GM23338 (cell line): ENCODE measurements at places on chromosomes 1 and 21. TPM values are rescaled to one million over a fixed set of nuclear protein-coding genes. Genes with fewer than 3 reads are reported as not detected.

DNA sequence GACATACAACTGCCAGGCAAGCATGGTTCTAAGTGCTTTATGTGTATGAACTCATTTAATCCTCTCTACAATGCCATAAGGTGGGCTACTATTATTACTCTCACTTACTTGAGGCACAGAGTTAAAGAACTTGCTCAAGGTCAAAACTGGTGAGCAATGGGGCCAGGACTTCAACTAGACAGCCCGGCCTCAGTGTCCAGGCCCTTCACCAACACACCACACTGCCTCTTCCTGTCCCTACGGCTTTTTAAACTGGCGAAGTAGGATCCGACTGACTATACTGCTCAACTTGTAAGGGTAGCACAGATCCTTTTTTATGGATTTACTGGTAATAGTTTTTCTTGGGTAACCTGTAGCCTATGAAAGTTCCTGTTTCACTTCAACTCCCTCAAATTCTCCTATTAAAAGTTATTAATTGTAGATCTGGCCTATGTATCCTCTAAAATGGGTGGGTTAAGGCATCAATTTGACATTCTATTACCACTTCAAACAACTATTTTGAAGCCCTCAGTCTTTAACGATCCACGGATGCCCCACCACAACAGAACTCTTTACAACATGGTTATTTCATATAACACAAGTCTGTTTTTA is 4.3 kb downstream of the ERRFI1 start:
- no peak overlapping the region for H3K27ac ChIP-seq
- DNase-seq: no peak
- peaks cover 81% of the 10 kb centered on the region for H3K4me1 ChIP-seq
- H3K27me3 ChIP-seq: no peaks in the 10 kb centered on the region
- no peaks in the 10 kb centered on the region for H3K36me3 ChIP-seq

GRCh38 chr1:39575191-39576015 is 1.2 kb downstream of the PABPC4 start:
- peak; percentile 28 for DNase-seq
- peak overlapping the region; percentile 55; the same call in 1 of the 2 replicates for H3K27ac ChIP-seq
- peaks cover 28% of the 10 kb centered on the region for H3K36me3 ChIP-seq
- H3K27me3 ChIP-seq: no peaks in the 10 kb centered on the region
- peak overlapping the region; percentile 95 for H3K4me3 ChIP-seq

DNA sequence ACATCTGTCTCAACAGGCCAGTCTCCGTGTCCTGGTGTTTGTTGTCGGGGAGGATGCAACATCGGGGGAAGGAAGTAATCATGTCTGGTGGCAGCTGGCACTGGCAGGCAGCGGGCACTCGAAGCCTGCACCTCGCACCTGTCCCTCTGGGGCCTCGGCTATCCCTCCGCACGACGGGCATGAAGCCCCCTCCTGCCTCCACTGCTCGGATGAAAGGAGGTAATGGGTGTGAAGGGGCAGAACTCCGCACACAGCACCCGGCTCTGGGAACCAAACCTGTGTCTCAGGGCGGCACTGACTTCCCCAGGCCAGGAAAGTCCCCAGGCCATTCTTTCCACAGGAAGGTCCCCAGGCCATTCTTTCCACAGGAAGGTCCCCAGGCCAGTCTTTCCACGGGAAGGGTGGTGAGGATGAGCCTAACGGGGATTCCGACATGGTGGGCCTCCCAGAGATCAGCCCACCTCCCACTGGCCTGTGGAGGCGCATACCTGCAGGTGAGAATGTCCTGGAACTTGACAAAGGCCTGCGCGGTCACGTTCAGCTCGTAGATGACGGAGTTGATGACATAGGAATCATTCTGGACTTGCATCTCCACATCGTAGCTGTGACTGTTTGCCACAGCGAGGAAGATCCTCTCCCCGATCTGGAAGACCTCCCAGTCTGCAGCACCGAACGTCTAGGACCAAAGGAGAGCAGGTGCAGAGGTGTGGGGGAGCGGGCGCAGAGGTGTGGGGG is 31.1 kb downstream of the KRTAP10-1 start:
- DNase-seq: no peak
- H3K4me1 ChIP-seq: no peaks in the 10 kb centered on the region
- H3K36me3 ChIP-seq: no peaks in the 10 kb centered on the region
- H3K27me3 ChIP-seq: no peaks in the 10 kb centered on the region
- H3K27ac ChIP-seq: no peak overlapping the region

- H3K27ac ChIP-seq: no peak overlapping the region
- H3K27me3 ChIP-seq: no peaks in the 10 kb centered on the region
- DNase-seq: peak; percentile 90
- H3K4me3 ChIP-seq: peak overlapping the region; percentile 9
- H3K36me3 ChIP-seq: no peaks in the 10 kb centered on the region
Measured at GRCh38 chr1:40948741-40949443, 30.6 kb upstream of the CTPS1 start.

GRCh38 chr1:2302292-2302925 is 74.3 kb downstream of the SKI start:
- no peak for DNase-seq
- no peak overlapping the region for H3K27ac ChIP-seq
- no peak overlapping the region for H3K4me3 ChIP-seq
- H3K36me3 ChIP-seq: 0 out of 2 replicates have a peak, but pooled peaks cover 1% of the 10 kb centered on the region
- H3K4me1 ChIP-seq: no peaks in the 10 kb centered on the region
- no peaks in the 10 kb centered on the region for H3K27me3 ChIP-seq

- H3K4me3 ChIP-seq: no peak overlapping the region
- no peaks in the 10 kb centered on the region for H3K36me3 ChIP-seq
- DNase-seq: no peak
- no peaks in the 10 kb centered on the region for H3K27me3 ChIP-seq
Measured at GRCh38 chr1:228264090-228264829, 56.4 kb downstream of the OBSCN start.

- H3K4me1 ChIP-seq: no peaks in the 10 kb centered on the region
- H3K36me3 ChIP-seq: no peaks in the 10 kb centered on the region
- no peak for DNase-seq
- no peaks in the 10 kb centered on the region for H3K27me3 ChIP-seq
Measured at GRCh38 chr1:190808035-190808434, 330.4 kb upstream of the BRINP3 start.

GRCh38 chr1:81135524-81135923 is 665.2 kb upstream of the ADGRL2 start:
- H3K4me3 ChIP-seq: no peak overlapping the region
- H3K36me3 ChIP-seq: no peaks in the 10 kb centered on the region
- H3K27ac ChIP-seq: no peak overlapping the region
- peak; percentile 29 for DNase-seq
- H3K27me3 ChIP-seq: no peaks in the 10 kb centered on the region

DNA sequence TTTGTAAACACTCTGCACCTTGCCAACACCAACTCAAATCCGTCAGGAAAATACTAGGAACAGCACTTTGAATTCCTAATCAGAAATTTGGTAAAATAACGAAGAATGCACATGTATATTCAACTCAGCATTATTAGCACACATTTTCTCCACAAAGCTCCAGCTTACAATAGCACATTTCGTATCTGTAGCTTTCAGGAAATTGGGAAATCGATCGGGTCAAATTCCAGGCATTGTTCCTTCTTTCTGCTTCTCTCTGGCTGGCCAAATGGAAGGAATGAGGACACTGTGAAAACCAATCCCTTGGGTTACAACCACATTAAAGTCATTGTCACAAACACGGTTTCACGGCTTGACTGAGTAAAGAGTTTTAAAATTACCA is 58.6 kb downstream of the NPHP4 start:
- no peak overlapping the region for H3K27ac ChIP-seq
- peaks cover 3% of the 10 kb centered on the region; the same call in 1 of the 2 replicates for H3K36me3 ChIP-seq
- peaks cover 6% of the 10 kb centered on the region; the same call in 1 of the 2 replicates for H3K4me1 ChIP-seq
- no peak overlapping the region for H3K4me3 ChIP-seq

DNA sequence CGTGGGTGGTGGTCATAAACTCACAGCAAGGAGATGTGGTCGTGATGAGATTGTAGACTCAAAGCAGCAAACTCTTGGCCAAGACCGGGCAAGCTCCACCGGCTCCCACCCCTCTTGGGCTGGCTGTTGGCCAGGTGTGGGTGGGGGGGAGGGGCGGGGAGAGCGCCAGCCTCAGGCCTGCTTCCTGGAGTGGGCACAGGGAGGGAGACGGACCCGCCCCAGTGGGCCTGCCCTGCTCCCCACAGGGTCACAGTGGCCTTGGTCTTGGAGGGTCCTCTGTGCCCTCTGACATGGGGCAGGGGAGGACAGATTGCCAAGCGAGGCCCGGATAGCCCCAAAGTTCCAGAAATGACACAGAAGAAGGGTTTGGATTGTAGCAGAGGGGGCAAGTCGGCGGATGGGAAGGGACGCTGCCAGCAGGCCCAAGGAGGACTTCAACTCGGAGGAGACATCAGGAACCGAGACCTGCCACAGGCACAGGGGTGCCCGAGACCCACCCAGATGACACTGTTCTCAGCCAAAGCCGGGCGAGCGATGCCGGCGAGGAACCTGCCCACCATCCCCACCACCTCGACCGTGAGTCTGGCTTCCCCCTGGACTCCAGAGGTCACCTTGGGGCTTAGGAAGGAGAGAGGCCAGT is 85.4 kb upstream of the ACTRT2 start:
- H3K4me3 ChIP-seq: no peak overlapping the region
- no peaks in the 10 kb centered on the region for H3K4me1 ChIP-seq
- H3K27me3 ChIP-seq: no peaks in the 10 kb centered on the region
- no peak overlapping the region for H3K27ac ChIP-seq

GRCh38 chr1:202029171-202029665 is 18.8 kb downstream of the ELF3 start:
- H3K4me3 ChIP-seq: no peak overlapping the region
- no peak overlapping the region for H3K27ac ChIP-seq
- no peaks in the 10 kb centered on the region for H3K36me3 ChIP-seq

- no peaks in the 10 kb centered on the region; the same call in 1 of the 2 replicates for H3K4me1 ChIP-seq
- no peak overlapping the region for H3K27ac ChIP-seq
Measured at GRCh38 chr1:107339775-107340174, 198.9 kb downstream of the NTNG1 start.

DNA sequence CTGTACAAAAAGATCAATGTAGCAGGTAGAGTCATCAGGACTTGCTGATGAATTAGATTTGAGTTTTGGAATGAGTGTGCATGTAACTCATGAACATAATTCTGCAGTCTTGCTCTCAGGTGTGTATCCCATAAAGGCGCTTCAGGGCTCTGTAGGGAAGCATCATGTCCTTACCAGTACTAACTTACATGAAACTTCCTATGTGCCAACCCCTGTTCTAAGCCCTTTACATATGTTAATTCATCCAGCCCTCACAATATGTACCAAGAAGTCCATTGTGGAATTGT is 2.1 kb upstream of the FCRLB start:
- H3K4me3 ChIP-seq: no peak overlapping the region
- H3K4me1 ChIP-seq: no peaks in the 10 kb centered on the region
- no peak for DNase-seq
- H3K27me3 ChIP-seq: peaks cover 15% of the 10 kb centered on the region

GRCh38 chr1:87093286-87093685 is 178.9 kb downstream of the HS2ST1 start:
- H3K27me3 ChIP-seq: no peaks in the 10 kb centered on the region
- DNase-seq: no peak
- H3K27ac ChIP-seq: no peak overlapping the region
- peaks cover 10% of the 10 kb centered on the region; the same call in 1 of the 2 replicates for H3K4me1 ChIP-seq
- H3K4me3 ChIP-seq: no peak overlapping the region

DNA sequence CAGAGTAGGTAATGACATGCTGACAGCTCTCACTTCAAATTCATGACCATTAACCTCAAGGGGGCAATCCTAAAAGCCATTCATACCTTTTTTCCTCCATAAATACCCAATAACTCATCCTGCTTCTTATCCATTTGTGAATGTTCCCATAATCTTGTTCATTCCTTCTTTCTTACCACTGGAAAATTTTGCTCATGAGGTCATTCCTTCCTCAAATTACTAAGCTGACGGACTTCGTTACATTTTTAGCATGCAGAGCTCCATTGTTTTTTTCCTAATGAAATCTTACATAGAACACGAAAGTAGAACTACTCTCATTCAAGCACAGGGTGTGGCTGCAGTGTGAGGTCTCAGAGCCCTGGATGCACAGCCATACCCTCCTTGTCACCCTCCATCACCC is 276.5 kb upstream of the DPYD start:
- H3K27me3 ChIP-seq: peaks cover 27% of the 10 kb centered on the region
- H3K4me1 ChIP-seq: no peaks in the 10 kb centered on the region
- H3K27ac ChIP-seq: no peak overlapping the region
- DNase-seq: no peak

DNA sequence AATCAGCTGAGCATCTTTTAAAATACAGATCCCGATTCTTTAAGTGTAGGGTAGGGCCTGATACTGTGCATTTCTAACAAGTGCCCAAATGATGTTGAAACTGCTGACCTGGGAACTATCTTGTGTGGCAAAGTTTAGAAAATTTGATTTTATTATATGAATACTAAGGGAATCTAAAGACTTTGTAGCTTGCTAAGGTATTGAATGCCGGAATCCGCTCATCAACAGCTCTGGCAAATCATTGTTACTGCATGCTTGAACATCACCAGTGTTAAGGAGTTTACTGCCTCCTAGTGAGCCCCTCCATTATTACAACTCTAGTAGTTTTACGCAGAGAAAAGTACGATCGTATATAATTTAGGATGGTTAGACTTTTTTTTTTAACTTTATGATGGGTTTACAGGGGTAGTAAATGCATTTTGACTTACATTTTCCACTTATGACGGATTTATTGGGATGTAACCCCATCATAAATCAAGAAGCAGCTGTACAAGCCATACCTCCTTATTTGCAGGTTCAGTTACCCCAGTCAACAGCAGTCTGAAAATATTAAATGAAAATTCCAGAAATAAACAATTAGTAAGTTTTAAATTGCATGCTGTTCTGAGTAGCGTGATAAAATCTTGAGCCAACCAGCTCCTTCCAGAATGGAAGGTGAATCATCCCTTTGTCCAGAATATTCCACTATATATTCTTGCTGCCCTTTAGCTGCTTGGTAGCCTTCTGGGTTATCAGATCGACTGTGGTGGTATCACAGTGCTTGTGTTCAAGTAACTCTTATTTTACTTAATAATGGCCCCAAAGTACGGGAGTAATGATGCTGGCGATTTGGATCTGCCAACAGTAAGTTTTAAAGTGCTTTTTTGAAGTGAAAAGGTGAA is 892 bp downstream of the TYW3 start:
- peaks cover 23% of the 10 kb centered on the region for H3K4me1 ChIP-seq
- peak overlapping the region; percentile 96 for H3K27ac ChIP-seq
- peak; percentile 88 for DNase-seq
- H3K36me3 ChIP-seq: peaks cover 10% of the 10 kb centered on the region; the same call in 1 of the 2 replicates
- H3K27me3 ChIP-seq: no peaks in the 10 kb centered on the region

GRCh38 chr1:10850026-10850425 is 53.6 kb upstream of the CASZ1 start:
- no peak for DNase-seq
- no peak overlapping the region for H3K4me3 ChIP-seq
- H3K27ac ChIP-seq: no peak overlapping the region
- no peaks in the 10 kb centered on the region for H3K4me1 ChIP-seq

- no peak for DNase-seq
- H3K36me3 ChIP-seq: no peaks in the 10 kb centered on the region
- H3K27ac ChIP-seq: no peak overlapping the region
- no peaks in the 10 kb centered on the region for H3K27me3 ChIP-seq
- H3K4me1 ChIP-seq: no peaks in the 10 kb centered on the region
Measured at GRCh38 chr21:27649323-27649722, 682.4 kb upstream of the ADAMTS5 start.

GRCh38 chr1:245598524-245599305 is 443.9 kb downstream of the KIF26B start:
- H3K27me3 ChIP-seq: no peaks in the 10 kb centered on the region
- no peaks in the 10 kb centered on the region for H3K4me1 ChIP-seq
- no peak overlapping the region for H3K27ac ChIP-seq
- no peaks in the 10 kb centered on the region for H3K36me3 ChIP-seq
- H3K4me3 ChIP-seq: no peak overlapping the region

Gene OR10K2
- total RNA-seq: not detected in 2 replicates

Gene GBP5
- not detected in 2 replicates for total RNA-seq

Gene CYB5RL
- 8.4 and 11.5 TPM in 2 replicates for total RNA-seq

Gene CLCA4
- total RNA-seq: not detected in 2 replicates

Gene TNN
- total RNA-seq: 0.08 and 0.31 TPM in 2 replicates

Gene SPOCD1
- total RNA-seq: 1.3 and 2.9 TPM in 2 replicates

Gene SYDE2
- 20.1 and 20.6 TPM in 2 replicates for total RNA-seq

Gene OR2T29
- total RNA-seq: not detected in 2 replicates

Gene LBR
- 91.3 and 93.6 TPM in 2 replicates for total RNA-seq

Gene PCNX2
- total RNA-seq: 61.2 and 88.3 TPM in 2 replicates
